Adipose tissue (tissue), 3 donors: ENCODE measurements at places on chromosomes 16 and 17. TPM values are rescaled to one million over a fixed set of nuclear protein-coding genes. Genes with fewer than 3 reads are reported as not detected.

The WFIKKN2 gene
- polyA plus RNA-seq: 0.11 TPM

The TLCD2 gene
- 1.4 TPM for polyA plus RNA-seq

The TBC1D3C gene
- polyA plus RNA-seq: 1.5 TPM

The DYNLL2 gene
- 39.3 TPM for polyA plus RNA-seq

The CDYL2 gene
- polyA plus RNA-seq: 2.8 TPM

The FGF11 gene
- 4.6 TPM for polyA plus RNA-seq

The RAB26 gene
- 1.9 TPM for polyA plus RNA-seq
